Motor neuron (in vitro differentiated cells): ENCODE measurements at places on chromosomes 1 and 21. TPM values are rescaled to one million over a fixed set of nuclear protein-coding genes. Genes with fewer than 3 reads are reported as not detected.

DNA sequence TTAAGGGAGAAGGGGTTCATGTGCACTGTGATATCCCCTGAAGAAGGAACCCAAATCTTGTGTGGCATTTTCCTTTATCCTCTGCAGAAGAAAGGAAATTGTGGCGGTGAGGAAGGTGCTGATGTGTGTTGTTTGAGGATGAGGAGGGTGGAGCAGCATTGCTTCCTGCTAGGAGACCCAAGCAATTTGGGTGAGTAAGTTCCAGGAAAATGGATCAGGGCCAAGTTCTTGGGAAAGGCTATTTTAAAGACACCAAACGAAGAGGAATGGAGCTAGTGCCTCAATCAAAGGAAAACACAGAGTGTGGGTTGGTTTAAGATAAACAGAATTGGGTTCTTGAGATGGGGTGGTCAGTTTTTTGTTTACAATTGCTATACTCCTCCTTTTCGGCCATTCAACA, 86.7 kb upstream of the MARK1 start:
- no peak for ATAC-seq

DNA sequence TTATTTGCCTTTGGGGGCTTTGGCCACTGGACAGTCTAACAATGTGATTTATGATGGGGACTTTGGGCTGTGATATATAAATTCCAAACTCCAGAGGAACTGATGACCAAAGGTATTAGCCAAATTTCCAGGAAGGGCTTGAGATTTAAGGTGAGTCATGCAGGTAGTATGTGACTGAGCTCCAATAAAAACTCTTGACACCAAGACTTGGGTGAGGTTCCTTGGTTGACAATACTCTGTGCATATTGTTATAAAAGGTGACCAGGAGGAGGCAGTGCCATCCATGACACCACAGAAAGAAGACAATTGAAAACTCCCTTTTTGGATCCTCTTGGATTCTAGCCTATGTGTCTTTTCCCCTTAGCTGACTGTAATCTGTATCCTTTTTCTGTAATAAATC, 392.7 kb upstream of the LRRC7 start:
- ATAC-seq = no peak

- ATAC-seq = no peak
Measured at GRCh38 chr1:10237157-10237539, 26.8 kb downstream of the KIF1B start.

Gene LDLRAD1
- total RNA-seq = 0.17 and 0.23 TPM in 2 replicates

Gene SLC6A17
- 1.9 and 2.3 TPM in 2 replicates for total RNA-seq
